IPS-NIHi11 (cell line): ENCODE measurements at places on chromosomes 12 and 14.

GRCh38 chr12:88924162-88924561, 343.9 kb upstream of the KITLG start:
- no peak for DNase-seq

DNA sequence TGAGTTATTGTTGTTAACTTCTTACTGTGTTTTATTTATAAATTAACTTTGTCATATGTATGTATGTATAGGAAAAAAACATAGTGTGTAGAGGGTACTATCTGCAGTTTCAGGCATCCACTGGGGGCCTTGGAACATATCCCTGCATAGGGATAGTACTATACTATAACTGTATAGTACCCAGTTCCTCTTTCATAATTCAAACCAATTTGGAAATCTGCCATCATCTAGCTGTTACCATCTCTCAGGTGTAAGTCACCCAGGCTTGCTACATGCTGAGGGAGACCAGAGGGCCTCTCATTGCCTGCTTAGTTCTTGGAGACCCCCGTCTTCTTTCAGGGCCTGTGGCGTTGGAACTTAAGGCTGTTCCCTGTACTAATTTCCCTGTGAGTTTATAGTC, 12.9 kb upstream of the DCD start:
- DNase-seq: no peak

GRCh38 chr14:51682411-51682810, 30.7 kb downstream of the FRMD6 start:
- no peak for DNase-seq

GRCh38 chr14:50379563-50379962, 17.1 kb downstream of the CDKL1 start:
- no peak for DNase-seq
